ENCODE measurements at places on chromosomes 3 and 15.

- no peak for DNase-seq
Measured at GRCh38 chr3:1942781-1943180, 155.9 kb upstream of the CNTN4 start.

DNA sequence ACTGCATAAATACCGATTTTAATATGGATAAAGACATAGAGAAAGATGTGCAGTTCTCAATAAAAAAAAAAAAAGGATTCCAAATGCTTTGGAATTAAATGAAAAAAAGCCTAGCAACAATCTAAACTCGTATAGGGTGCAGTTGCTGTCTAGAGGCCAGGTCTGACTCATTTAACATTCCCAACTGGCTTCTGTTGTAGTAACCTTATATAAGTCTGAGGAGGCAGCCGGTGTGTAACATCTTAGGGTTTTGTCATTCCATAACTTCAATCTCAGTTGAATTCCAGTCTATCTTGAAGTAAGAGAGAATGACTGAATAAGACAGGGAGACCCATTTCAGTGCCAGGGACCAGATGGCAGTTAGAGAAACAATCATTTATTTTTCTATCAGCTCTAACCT lies 6.5 kb downstream of the PDCD10 start:
- DNase-seq: peak; percentile 48

GRCh38 chr3:3798631-3799113 lies 559 bp upstream of the LRRN1 start:
- DNase-seq: no peak

DNA sequence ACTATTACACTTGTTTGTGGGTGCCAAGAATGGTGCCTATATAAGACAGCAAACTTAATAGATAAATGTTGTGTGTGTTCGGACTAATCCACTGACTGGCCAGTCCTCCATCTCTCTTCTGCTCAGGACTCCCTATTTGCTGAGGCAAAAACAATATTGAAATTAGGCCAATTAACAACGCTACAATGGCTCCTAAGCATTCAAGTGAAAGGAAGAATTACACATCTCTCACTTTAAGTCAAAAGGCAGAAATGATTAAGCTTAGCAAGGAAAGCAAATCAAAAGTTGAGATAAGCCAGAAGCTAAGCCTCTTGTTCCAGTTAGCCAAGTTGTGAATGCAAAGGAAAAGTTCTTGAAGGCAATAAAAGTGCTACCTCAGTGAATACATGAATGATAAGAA lies 126.9 kb downstream of the CCNL1 start:
- no peak for DNase-seq

DNA sequence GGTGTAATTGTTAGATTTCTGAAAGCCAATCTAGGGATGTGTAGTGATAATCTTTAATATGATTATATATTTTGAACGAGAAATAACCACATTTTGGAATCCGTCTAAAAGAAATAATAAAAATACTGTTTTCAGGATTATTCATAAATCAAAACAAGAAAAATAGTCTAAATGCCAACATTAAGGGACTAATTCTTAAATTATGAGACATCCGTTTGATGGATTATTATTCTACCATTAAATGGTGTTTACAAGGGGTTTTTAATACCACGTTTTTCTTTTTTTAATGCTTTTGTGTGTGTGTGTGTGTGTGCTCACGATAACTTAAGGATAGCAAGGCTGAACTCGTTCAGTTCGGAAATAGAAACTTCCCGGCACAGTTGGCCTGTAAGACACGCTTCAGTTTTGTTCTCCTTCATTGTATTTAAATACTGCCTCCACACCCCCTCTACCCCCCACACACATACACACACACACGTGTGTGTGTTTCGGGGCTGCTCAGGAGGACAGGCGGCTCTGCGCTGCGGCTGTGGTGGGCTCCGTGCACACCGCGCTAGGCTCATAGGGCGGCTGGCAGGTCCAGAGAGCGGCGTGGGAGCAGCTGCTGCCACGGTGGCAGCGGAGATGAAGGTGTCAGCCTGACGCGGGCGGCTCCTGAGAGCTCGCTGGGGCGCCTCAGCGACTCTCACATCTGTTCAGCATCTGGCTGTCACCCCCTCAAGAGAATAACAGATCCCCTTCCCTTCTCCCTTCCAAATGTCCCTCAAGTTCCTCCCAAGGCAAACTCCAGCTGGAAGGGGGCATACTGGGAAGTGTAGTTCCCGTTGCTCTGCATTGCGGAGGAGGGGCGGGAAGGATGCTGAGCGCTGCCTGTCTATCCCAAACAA lies 23.0 kb upstream of the ANP32A start:
- DNase-seq: no peak

DNA sequence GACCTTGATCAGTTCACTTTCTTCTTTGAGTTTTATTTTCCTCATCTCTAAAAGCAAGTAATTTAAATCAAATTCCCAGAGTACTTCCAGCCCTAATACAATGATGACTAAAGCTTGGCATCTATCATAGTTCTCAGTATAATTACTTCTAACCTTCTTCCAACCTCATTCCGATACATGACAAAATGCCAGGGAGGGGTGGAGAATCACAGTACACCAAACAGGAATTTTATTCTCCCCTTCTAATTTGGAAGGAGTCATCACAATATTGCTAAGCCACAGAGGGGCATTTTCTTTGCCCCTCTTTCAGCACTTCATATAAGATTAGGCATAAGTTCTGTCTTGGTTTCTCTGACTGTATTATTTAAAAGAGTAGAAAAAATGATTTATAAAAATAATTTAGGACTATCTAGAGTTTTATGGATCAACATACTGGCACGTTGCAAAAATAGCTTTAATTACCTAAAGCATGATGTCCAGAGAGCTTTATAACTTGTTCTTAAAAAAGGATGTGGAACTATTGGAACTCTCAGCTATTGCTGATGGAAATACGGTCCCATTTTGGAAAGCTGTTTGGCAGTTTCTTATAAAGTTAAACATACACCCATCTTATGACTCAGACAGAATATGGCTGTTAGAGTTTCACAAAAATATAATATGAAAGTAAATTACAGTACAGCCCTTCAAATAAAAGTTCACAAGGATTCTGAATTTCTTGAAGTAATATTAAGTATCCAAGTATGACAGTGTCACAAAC lies 86.9 kb upstream of the UBE2E2 start:
- DNase-seq: no peak

DNA sequence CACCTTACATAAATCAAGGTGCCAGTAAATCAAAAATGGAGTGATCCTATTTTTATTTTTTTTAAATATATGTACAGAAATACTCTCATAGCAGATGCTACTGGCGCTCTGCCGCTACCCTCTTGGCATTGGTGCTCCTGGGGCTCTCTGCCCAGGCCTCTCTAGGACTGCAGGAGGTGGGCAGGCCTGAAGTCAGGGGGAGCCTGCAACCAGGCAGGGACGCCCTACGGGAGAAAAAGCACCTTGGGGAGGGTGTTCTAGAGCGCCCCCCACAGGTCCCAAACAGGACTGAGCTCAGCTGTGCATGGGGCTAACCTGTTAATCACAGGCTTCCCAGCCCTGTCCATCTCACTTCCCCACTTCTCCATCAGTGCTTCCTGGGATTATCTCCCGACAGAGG lies 192.5 kb downstream of the SHQ1 start:
- no peak for DNase-seq

- DNase-seq: no peak
Measured at GRCh38 chr15:37028625-37029296, 71.6 kb downstream of the MEIS2 start.

- DNase-seq: peak; percentile 24
Measured at GRCh38 chr3:25820366-25820765, 30.5 kb downstream of the OXSM start.

Measured in hematopoietic multipotent progenitor cell treated with erythropoietin and hydrocortisone succinate and interleukin-3 and kit ligand, for 17 days (in vitro differentiated cells).